Right lung (tissue), 10 donors: ENCODE measurements at places on chromosomes 2 and 18. TPM values are rescaled to one million over a fixed set of nuclear protein-coding genes. Genes with fewer than 3 reads are reported as not detected.

GRCh38 chr2:120685066-120685973 is 50.3 kb upstream of the GLI2 start:
- no peak for DNase-seq

DNA sequence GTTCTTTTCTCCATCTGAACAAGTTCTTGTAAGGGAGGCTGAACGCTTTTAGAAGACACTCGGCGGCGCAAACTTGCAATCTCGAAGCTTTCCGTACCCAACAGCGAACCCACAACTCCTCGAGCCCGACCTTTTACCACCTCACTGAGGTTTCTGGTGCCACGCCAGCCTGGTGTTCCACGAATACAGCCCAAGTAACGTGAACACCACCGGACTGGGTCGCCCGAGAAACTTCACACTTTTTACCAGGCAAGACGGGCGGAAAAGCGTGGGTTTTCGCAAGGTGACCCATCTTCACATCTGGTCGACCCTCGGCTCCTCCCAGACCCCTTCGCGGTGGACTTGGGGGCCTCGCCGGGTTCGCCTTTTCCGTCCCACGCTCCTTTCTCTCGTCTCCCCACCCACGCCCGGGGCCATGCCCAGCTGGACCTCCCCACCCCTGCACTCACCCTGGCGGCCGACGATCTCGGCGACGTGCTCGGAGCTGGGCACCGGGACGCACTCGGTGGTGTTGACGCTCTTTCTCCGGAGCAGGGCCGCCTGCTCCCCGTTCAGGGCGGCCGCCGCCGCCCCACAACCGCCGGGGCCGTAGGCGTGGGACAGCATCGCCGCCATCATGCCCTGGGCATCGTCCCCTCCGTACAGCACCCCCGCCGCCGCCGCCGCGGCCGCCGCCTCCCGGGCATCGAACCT is 1.2 kb downstream of the MEX3C start:
- peak; percentile 28 for DNase-seq

DNA sequence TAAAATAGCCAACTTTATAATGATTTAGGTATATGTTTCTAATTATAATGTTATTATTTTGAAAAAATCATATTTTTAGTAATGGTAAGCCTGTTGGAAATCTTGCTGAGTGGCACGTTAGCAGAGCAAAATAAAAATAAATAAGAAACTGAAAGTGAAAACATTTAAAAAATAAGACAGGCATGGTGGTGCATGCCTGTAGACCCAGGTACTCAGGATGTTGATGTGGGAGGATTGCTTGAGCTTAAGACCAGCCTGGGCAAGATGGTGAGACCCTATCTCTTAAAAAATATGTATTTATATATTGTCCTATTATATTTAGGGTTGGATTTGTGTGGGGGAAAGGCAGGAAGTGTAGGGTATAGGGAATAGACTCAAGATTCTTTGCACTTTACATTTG is 15.8 kb upstream of the ANKRD12 start:
- DNase-seq: no peak

GRCh38 chr18:9696112-9696511 is 12.0 kb upstream of the RAB31 start:
- no peak for DNase-seq

GRCh38 chr2:11615209-11615608 is 54.8 kb downstream of the NTSR2 start:
- no peak for DNase-seq

DNA sequence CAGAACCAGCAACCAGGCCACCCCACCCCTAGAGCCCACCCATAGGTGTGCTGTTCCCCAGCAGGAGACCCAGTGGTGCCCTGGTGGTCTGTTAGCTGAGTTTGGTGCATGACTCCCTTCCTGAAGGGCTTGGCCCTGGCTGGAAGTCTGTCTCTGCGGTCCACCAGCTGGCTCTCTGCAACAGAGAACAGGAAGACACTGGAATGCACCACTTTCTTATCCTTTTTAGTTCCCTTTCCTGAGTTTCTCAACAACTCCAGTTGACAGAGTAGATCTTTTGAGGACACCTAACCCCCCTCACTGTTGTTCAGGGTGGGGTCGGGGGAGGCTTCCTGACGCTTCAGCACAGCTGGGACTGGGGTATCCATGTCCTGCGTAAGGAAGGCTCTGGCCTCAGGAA is 11.9 kb upstream of the RPL37A start:
- no peak for DNase-seq

DNA sequence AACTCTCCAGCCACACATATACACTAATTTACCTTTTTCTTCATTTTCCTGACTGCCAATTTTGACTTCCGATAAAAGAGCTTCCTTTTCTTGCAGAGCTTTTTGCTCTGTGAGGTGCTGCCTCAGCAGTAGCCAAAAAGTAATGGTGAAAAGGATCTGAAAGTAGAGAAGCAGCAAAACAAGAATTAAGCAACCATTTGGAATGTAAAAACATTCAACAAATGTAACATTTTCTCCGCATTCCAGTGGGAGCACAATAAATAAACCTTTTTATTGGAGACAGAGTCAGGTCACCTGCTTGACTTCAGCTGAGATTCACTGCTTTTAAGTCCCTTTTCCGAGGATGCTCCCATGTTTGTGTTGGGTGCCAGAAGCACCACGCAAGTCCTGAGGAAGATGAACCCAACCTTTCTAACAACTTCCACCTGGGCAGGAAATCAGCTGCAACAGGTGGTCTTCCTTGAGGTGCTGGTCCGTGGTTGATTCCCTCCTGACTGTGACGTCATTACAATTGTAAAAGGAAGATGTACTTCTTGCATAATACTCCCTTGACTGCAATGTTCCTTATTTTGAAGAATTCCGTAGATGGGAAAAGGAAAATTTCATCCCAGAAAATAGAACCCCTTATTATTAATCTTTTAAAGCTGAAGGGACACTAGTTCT is 265.5 kb downstream of the NAPG start:
- no peak for DNase-seq

Gene LCT
- polyA plus RNA-seq: 0.12 TPM

Gene TGFA
- polyA plus RNA-seq: 0.53 TPM

Gene SPHKAP
- 2.1 TPM for polyA plus RNA-seq

Gene DNAJC5G
- polyA plus RNA-seq: 0.53 TPM

Gene KLHL30
- polyA plus RNA-seq: 0.68 TPM

Gene NGEF
- 1.2 TPM for polyA plus RNA-seq

Gene ASB18
- 0.18 TPM for polyA plus RNA-seq

Gene OSR1
- 32.1 TPM for polyA plus RNA-seq

Gene OR6B2
- not detected for polyA plus RNA-seq
